Dermis blood vessel endothelial cell (primary cell): ENCODE measurements at places on chromosomes 16 and 17. TPM values are rescaled to one million over a fixed set of nuclear protein-coding genes. Genes with fewer than 3 reads are reported as not detected.
A peak's percentile ranks its signal among the peaks of the same experiment; 100 is the strongest.

GRCh38 chr17:7184647-7185046, 5.5 kb upstream of the ASGR1 start:
- DNase-seq: no peak

- DNase-seq: peak; percentile 74
Observed at GRCh38 chr17:62565817-62566216, 61.7 kb upstream of the MRC2 start.

DNA sequence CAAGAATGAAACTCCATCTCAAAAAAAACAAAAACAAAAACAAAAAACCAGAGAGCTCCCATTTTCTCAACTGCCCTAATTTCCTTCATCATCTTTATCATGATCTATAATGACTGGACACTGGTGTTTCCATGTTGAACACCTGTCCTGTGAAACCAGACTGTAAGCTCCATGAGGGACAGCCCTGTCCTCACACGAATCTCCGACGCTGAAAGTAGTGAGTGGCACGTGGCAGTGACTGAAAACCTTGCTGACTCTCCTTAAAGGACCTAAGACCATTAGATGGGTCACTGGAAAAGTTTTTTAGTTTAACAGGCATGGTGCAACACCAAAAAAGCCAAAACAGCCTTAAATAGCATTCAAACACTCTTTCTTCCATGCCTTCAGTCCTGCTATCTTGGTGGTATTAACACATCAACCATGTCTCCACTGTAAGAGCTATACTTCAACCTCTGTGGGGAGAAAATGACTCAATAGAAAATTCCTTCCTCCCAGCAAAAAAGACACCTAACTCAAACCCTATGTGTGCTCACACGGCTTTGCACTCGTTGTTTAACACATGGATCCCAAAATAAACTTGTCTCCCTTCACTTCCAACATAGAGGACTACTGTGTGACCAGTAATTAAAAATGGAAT, 8.3 kb downstream of the AXIN2 start:
- no peak for DNase-seq

DNA sequence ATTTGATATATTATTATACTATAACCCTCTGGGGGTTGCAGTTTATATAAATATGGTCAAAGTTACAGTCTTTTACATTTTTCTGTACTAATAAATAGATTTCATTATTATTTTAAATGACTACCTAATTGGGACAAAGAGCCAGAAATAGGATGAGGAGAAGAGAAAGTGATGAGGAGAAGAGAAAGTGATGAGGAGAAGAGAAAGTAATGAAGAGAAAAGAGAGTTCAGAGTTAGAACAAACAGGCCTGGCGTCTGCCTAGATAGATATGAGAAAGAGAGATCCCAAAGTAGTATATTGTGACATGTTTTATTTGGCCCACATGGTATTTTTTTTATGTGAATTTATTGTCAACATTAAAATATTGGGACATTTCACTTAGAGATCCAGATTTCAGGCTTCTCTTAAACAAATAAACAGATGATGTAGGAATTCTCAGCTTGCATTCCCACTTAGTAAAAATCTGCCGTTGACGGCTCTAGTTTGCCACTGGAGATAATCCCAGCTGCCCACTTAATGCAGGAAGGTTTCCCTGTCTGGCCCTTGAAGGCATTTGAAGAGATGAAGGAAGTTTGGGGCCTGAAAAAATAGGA, 210.7 kb downstream of the STX8 start:
- DNase-seq: no peak

- no peak for DNase-seq
Observed at GRCh38 chr16:25823891-25824290, 132.1 kb downstream of the HS3ST4 start.

- no peak for DNase-seq
Observed at GRCh38 chr16:72173997-72174396, 2.0 kb upstream of the PMFBP1 start.

DNA sequence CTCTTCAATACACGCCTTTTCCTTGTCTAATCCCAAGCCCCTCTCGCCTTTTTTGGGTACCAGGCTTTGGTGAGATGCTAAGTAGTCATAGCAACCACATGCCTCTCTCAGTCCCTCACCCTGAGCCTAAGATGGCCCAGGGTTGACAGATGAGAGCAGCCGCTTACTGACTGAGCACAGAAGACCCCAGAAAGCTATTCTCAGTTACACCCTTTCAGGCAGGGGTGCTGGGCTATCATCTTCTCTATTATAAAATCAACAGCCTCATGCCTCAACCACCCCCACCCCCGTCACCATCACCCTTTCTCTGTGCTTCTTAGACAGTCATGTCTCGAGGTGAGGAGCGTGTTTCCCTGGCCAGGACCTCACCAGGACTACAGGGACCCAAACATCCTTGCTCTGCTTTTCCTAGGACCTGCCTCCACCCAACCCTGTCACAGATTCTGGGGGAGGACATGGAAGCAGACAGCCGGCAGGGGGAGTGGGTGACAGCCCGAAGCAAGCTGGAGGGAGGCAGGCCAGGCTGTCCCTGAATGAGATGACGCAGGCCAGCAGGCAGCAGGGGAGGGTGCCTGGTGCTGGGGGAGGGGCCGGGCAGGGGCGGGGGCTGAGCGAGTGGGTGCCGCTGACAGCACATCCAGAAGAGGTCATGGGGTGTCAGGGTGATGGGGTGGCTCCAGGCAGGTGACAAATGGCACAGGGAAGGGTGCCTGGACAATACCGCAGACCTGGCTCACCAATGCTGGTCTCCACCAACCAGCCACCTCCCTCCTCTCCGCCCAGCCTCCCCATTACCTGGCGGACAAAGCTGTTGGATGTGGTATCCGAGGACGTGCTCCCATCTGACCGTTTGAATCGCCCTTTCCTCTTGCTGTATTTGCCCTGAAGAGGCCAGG, 3.1 kb downstream of the CACNB1 start:
- DNase-seq: peak; percentile 55

GRCh38 chr17:66353937-66354401, 51.6 kb downstream of the PRKCA start:
- DNase-seq: peak; percentile 59

DNA sequence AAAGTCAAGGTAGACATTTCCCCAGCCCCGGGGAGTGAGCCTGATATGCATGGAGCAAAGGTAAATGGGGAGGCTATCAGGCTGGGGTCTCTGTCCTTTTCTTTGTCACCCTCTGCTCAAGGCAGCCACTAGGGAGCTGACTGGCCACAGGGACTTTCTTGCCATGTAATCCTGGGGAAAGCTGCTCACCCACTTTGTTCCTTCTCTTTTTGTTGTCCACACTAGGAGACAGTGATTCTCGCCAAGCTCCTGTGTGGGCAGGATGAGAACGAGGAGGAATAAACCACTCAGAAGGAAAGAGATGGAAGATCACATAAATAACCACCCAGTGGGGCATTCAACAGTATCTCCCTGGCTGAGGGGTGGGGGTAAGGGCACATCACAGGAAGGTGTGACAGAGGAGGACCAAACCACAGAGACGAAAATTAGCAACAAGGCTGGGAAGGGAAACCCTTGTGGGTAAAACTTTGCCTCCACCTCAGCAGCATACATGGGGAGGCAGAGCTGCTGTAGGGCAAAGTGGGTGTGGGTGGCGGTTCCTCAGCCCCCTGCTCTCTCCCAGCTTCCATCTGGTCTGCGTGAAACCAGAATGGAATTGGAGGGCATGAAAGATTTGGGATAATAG, 26.2 kb upstream of the CCL1 start:
- no peak for DNase-seq

DNA sequence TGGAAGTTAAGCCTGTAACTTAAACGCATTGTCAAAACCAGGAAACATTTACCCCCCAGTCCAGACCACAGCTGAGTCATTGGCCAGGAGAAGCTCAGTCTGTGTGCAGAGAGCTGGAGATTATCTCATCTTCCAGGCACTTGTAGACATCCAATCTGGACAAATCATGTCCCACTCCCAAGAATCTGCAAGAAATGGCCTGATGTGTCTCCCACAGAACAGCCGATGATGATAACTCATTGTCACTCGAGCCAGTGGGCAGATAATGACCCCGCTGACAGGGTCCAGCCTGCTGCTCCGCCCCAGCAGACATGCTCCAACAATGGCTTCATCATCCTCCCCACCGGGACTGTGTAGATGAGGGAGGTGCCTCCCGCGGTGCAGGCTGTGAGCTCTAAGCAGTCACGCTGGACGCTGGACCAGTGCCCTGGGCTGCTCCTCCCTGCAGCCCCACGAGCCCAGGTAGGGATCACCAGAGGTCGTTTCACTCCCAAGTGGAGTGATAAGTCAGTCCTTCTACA, 322.5 kb downstream of the C16orf95 start:
- peak; percentile 79 for DNase-seq

- DNase-seq: no peak
Observed at GRCh38 chr17:58233543-58233942, 4.8 kb upstream of the LPO start.

DNA sequence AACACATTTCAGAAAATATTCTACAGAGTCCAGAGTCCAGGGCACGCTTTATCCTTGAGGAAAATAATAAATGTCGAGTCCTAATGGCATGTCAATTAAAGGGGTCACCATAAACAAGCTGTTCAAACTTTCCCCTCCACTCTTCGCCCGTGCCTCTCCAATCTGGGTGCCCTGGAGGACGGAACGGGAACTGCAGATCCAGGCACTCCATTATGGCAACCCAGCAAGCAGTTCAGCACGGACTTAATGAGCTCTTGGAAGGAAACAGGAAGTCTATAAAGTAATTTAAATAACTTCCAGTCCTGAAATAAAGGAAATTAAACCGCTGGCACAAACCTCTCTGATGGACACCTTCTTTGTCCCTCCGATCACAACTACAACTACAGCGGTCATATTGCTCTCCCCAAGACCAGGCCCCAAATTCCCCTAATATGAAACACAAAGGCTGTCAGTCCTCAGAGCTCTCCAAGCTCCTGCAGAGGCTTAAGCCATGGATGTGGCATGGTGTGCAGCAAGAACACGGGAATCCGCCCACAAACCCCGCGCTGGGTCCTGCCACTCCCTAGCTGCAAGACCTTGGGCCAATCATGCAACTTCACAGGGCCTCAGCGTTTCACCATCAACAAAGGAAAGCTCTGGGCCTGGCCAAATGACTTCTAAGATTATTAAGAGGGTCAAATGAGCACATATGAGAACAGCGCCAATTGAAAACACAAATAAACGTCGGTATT, 52.6 kb downstream of the ZFHX3 start:
- DNase-seq: peak; percentile 59

GRCh38 chr17:39944393-39944711, 16.8 kb downstream of the LRRC3C start:
- no peak for DNase-seq

DNA sequence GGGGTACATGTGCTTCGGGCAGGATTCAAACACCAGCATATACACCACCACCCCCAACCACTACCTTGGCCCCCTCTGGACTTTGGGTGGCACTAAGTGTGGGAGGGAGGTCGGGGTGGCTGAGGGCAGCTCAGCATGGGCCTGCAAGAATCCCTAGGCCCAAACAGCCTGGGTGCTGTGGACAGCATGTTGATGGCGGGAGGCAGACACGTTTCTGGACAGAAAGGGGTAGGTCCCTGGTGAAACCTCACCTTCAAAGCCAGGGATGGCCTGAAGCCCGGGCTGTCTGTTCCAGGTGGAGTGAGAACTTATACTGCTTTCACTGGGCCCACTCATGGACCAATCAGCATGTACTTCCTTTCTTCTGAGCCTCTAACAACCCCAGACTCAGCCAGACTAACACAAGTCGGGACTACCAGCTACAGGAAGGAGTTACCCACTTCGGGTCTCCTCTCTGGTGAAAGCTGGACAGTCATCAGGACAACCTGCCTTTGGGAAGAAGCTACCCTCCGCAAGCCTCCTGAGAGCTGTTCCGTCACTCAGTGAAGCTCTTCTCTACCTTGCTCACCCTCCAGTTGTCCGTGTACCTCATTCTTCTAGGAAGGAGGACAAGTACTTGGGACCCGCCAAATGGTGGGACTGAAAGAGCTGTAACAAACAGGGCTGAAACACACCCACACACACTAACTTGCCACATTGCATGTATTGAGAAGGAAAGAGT, 203.0 kb downstream of the CPPED1 start:
- DNase-seq: no peak

GRCh38 chr17:42640121-42640520, 19.0 kb upstream of the TUBG2 start:
- no peak for DNase-seq

GRCh38 chr17:5785338-5785737, 201.0 kb upstream of the NLRP1 start:
- DNase-seq: peak; percentile 73

DNA sequence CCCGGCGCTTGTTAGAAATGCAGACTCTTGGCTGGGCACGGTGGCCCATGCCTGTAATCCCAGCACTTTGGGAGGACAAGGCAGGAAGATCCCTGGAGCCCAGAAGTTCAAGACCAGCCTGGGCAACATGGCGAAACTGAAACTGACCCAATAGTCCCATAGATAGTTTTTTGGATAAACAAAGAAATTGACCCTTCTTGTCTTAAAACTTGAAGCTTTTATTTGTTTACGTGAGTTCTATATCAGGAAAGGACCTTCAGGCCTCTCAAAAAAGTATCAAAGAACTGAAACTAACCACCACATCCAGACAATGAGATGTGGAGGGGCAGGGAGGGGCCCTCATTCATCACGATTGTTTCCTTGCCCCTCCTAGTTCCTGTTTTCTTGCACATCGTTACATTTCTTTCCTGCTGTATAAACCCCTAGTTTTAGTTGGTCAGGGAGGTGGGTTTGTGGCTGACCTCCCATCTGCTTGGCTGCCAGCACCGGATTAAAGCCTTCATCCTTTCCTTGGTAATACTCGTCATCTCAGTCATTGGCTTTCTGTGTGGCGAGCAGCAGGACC, 29.9 kb upstream of the PRM1 start:
- DNase-seq: peak; percentile 37

CIITA gene
- total RNA-seq: under 0.01 and 0.28 TPM in 2 replicates

SMIM5 gene
- total RNA-seq: 0.09 TPM in 1 of 2 replicates, not detected in the other

IGFALS gene
- not detected in 2 replicates for total RNA-seq

PDILT gene
- not detected in 2 replicates for total RNA-seq

DOC2B gene
- total RNA-seq: 20.6 and 57.9 TPM in 2 replicates

NPIPA8 gene
- not detected in 2 replicates for total RNA-seq

GDPD3 gene
- total RNA-seq: 1.1 and 2.2 TPM in 2 replicates

PIGS gene
- total RNA-seq: 65.9 and 86.0 TPM in 2 replicates
